WTC11 (cell line): ENCODE measurements at places on chromosomes 3 and 15. TPM values are rescaled to one million over a fixed set of nuclear protein-coding genes. Genes with fewer than 3 reads are reported as not detected.

- DNase-seq, result no peak
Observed at GRCh38 chr3:169144270-169144669, 519.2 kb downstream of the MECOM start.

DNA sequence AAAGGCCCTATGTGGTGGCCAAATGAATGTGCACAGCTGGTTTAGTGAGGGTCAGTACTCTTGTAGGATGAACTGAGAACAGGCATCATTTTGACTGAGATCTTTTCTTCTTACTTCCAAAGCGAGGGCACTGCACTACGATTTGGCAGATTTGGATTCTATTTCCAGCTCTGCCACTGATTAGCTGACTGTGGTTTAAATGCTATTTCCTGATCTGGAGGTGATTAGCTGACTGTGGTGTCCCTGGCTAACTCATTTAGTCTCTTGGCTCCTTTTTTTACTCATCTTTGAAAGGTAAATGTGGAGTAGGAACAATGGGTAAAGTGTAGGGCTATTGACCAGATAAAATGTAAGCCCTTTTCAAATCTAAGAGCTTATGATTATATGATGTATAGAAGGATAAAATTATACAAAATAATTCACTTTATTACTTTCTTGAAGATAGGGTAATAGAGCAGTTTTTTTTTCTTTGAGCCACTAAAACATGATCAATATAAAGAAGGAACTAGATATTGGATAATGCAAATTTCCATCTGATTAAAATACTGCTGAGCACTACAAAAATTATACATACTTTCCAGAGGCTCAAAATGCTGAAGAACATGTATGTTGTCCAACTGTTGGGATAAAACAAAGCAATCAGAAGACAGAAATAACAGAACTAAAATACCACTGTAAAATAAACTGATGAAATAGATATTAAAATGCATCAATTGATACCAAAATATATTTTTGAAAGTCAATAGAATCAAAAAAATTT is 39.7 kb upstream of the PLOD2 start:
- DNase-seq, result no peak

- DNase-seq, result peak; percentile 42
Observed at GRCh38 chr15:64333986-64334929, 21.7 kb downstream of the CSNK1G1 start.

SLC33A1 gene
- 19.8 to 24.9 TPM (median 21.6 TPM) in 3 replicates for total RNA-seq

AADAC gene
- 0.11 to 0.32 TPM in 2 of 3 replicates, not detected in the other for total RNA-seq
